ENCODE measurements at places on chromosomes 2 and 18.
A peak's percentile ranks its signal among the peaks of the same experiment; 100 is the strongest.

DNA sequence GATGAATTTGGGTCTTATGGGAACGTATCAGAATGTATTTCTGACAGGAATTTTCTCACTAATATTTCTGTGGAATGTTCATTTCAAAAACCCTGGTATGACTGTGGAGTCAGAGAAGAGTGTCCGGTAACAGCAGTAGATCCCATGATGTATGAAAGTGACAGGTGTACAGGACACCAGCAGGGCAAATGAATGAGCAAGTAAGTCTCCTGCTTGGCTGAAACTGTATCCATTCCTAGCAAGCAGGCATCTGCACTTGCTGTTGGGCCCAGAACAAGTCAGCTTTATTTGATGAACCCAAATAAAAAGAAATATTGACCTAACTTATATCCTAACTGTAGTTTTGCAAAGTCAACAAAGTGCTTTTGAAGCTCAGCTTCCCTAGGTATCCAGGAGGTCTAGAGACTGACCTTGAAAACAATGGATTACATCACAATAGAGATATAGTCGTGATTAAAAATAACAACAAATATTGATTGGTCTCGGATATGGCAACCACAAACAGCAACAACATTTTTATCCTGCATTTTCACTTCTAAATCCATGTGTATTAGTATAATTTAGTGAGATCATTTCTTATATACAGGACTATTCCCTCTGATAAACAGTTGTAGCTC lies 37.6 kb downstream of the NXPH2 start:
- no peak for DNase-seq

DNA sequence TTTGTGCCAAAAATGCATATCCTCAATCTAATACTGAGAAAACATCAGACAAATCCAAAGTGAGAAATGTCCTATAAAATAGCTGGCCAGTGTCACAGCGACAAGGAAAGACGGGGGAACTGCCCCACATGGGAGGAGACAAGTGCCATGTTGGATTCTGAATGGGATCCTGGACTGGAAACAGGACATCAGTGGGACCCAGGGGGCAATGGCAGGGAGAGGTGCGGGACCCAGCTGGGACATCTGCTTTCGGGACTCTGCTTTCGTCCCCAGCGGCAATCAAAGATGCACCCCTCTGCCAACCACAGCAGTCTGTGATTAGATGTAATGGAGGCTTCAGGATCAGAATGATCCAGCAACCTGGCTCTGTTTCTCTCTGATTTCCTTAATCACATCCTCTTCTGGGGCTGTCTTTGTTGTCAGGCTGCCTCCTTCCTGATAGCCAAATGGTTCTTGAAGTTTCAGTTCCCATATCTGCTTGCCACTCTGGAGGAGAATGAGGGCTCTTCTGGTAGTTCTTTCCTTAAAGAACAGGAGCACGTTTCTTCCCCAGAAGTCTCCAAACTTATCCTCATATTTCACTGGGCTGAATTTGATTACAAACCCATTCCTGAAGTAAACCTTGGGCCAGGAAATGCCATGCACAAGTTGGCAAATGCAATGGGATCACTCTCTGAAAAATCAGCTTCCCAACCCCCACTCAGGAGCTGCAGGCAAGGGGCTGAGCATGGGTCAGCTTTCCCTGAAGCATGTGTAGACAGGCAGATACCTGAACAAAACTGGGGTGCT lies 13.6 kb upstream of the PROC start:
- DNase-seq: no peak

DNA sequence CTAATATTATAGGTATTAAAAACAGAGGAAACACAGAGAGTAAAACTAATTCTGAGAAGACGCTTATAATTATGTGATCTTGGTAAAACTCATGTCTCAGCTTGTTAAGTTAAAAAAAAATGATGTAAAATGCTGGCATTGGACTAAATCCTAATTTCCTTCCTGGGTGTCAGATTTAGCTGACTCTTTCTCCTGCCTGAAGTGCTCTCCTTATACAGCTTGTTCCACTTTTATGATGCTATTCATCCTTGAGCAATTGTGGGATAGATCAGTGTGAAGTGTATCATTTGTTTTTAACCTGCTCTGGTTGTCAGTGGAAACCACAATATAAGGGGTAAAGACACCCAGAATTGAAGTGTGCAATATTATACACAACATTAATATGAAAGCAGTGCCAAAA lies 84.9 kb downstream of the EFEMP1 start:
- peak; percentile 33 for DNase-seq

- DNase-seq: no peak
Observed at GRCh38 chr2:177324797-177325196, 60.3 kb upstream of the NFE2L2 start.

- DNase-seq: no peak
Observed at GRCh38 chr2:62464221-62465007, 41.6 kb downstream of the TMEM17 start.

DNA sequence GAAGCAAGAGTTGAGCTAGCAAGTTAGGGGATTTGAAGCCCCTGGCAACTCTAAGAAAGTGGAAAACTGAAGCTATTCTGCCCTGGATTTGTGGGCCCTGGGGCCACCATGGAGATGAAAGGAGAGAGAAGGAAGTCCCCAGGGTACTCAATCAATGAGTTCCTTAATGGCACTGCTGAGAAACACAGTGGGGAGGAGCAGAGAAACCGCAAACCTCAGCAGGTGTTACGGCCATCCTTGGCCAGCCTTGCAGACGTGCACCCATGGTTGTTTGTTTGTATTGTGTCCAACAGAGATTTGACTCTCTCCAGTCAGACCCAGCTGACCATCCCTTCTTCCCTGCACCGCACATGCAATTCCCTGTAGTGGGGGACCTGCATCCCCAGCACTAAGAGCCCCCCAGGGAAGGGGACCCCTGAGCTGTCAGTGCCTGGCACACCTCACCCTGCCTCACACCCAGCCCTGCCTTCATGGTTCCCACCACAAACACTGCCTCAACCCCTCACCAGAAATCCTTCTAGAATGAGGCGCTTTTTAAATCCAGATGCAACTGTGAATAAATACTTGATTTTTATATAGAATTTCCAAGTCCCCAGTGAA lies 255.3 kb downstream of the SH3BP4 start:
- no peak for DNase-seq

DNA sequence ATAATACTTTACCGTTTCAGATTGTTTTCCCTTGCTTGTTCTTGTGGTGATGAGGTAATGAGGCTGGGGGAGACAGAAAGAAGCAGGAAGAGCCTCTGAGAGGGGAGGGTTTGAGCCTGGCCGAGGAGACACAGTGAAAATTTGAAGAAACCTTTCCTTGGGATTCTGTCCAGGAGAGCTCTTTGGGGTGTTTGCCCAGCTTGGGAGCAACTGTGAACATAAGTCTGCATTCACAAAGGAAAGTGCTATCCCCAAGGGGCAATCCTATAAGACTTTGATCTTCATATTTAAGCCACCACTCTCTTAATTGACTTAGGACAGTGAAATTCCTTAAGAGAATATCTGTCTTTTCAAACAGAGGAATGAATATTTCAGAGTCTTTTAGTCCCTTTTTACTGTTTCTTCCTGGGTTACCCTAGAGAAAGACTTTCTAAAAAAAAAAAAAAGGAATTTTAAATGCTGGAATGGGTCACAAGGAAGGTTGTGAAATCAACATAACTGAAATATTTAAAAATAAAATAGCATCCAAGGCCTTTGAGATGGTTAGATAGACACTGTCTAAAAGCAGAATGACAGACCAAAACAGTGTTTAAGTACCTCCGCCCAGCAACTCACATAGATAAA lies 52.5 kb upstream of the STAM2 start:
- no peak for DNase-seq

GRCh38 chr2:37684809-37685208 lies 13.4 kb upstream of the CDC42EP3 start:
- no peak for DNase-seq

- DNase-seq: no peak
Observed at GRCh38 chr2:19312949-19313348, 45.5 kb downstream of the OSR1 start.

DNA sequence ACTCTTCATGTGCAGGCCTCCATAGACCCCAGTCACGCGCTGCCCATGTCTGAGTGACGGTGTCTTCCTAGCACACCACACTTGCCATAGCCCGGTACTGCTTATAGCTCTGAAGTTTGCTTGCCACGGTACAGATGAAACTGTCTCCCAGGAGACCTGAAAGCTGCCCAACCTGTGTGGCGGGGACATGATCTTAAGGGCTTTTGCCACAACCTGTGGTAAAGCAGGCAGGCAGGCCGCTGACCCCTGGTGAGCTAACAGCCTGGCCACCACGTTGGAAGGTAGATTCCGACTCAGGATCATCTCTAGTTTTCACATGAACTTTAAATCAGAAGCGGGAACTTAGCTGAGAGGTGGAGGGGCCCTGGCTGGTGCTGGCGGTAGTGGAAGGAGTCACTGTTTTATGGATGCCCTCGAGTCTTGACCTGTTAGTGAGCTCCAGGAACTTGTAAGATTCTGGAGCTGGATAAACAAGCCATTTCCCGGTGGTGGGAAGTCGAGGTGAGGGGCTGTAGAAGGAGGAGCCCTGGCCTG lies 153.3 kb downstream of the ZNF236 start:
- DNase-seq: no peak

GRCh38 chr18:34729740-34730355 lies 19.8 kb downstream of the DTNA start:
- no peak for DNase-seq

- DNase-seq: no peak
Observed at GRCh38 chr2:190446193-190446592, 38.0 kb downstream of the MFSD6 start.

DNA sequence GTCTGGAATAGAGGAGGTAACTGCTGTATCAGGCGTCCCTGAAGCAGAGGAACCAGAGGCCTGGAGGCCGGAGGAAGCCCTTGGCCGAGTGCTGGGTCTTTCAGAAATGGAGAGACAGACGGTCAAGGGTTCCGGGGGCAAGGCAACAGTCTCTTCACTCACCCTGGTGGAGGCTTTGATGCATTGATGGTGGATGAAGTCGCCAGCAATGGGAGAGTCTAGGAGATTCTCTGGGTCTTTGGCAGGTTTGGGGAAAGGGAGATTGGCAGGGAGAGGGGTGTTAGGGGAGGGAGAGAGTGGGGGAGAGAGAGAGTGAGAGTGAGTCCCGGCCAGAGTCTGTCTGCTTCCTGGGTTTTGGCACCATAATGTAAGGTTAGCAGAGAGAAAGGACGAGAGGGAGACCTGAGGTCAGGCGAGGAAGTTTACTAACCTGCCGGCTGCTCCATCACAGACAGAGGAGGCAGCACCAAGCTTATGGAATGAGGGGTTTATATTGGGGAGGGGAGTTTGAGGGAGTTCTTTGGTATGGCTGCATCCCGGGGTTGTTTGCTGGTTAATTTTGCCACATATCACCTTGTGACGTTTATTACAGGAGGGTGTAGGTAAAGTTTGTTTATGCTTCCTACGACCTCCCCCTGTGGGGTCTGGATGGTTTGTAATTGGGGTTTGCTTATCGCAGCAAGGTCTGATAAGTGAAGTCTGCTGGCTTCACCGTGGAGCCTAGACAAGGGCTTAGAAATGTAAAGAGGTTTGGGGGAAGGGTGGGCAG lies 19.6 kb downstream of the COMMD1 start:
- no peak for DNase-seq

DNA sequence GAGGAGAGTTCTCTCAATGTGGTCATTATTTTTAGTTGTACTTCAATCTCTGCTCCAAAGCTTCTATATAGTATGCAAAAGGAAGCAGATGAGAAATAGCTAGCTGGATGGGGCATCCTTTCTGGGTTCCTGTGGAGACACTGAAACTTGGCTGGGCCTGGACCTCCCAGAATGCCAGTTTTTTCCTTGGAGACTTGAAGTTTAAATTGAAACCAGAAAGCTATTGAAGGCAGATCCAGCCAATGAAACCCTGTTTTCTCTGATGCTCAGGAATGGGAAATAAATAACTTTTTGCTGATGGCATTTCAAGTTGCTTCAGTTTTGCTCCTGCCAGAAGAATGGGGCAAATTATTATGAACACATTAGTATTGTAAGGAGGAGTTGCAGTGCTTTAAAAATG lies 2.9 kb downstream of the SETBP1 start:
- DNase-seq: no peak

GRCh38 chr2:106366204-106366885 lies 101.9 kb downstream of the RGPD3 start:
- no peak for DNase-seq

DNA sequence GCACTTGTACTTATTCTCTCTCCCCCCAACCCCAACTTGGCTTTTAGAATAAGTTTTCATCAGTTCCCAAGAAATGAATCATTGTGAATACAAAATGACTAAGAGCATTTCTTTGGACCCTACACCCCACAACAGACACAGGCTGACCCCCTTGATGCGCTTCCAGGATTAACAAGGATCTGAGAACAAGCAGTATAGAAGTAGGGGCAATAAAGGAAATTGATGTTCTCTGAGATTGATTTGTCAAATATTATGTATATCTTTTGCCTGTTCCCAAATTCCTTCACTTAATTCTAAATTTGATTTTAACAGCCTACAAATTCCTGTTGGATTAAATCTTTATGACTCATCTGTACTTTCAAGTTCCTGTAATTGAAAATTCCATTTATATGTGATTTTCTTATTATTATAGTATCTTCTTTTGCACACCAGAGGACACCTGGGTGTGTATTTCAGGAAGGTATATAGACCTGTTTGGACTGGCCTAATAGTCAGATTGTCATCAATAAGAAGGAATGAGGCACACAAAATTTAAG lies 10.2 kb upstream of the PTPN4 start:
- DNase-seq: no peak

DNA sequence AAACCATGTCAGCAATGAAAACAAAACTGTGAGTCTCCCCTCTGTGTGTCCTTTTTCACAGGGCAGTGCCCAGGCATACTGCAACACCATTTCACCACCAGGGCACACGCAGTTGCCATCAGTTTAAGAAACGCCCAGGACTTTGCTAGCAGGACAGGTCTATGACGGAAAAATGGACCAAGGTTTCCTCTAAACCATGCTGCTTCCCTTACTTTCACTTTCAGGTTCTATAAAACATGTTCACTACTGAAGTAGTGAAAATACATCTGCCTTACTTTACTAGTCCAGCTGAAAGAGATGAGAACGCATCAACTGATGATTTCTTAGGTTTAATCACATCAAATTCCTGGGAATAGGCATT lies 110.5 kb downstream of the TCF4 start:
- no peak for DNase-seq

- DNase-seq: no peak
Observed at GRCh38 chr2:44716131-44716530, 225.4 kb upstream of the SIX3 start.

DNA sequence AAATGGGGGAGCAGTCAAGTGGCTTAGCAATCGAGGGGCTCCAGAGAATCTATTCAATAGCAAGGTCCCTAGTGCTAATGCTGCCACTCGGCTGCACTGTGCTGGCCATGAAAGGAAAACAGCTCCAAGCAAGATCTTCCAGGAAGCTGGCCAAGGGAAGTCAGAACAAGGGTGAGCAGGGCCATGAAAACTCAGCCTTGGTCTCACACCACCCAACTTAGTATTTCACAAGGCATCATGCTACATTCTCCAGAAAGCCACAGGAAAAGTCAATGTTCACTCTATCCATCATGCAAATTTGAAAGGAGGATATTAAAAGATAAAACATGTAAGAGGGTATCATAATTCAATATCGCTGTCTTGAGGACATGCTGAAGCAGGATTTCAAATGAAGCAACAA lies 35.7 kb downstream of the NRP2 start:
- DNase-seq: no peak

Data from NCI-H510A treated with DMSO at 0.1 percent for 48 hours (cell line).